ENCODE measurements at places on chromosomes 7 and 10.

DNA sequence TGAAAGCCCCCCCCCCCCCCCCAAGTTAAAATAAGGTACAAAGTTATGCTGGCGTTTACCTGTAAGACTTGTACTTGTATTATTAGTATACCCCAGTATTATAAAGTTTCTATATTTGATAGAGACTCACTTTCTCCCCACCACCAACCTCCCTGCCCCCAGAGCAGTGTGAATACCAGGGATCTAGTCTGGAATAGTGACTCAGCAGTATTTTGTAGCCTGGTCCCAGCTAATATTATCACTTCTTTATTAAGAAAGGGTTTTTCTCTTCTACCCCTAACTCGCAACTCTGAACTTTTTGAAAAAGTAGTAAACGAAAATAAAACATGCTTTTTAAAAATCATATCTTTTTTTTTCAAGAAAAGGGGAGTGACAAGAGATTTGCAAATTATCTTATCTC is 26.7 kb downstream of the GLI3 start:
- no peak for DNase-seq

- peak; percentile 43 for DNase-seq
Observed at GRCh38 chr7:351681-352480, 61.9 kb downstream of the FOXL3 start.

GRCh38 chr7:100675105-100675451 is 1.5 kb downstream of the GNB2 start:
- no peak for DNase-seq

- no peak for DNase-seq
Observed at GRCh38 chr7:114799628-114800028, 122.3 kb upstream of the MDFIC start.

GRCh38 chr10:48574817-48575380 is 30.0 kb downstream of the ARHGAP22 start:
- no peak for DNase-seq

- DNase-seq, result no peak
Observed at GRCh38 chr10:121669028-121669374, 70.8 kb upstream of the FGFR2 start.

GRCh38 chr10:5873515-5873995 is 16.1 kb downstream of the ANKRD16 start:
- DNase-seq, result peak; percentile 81

DNA sequence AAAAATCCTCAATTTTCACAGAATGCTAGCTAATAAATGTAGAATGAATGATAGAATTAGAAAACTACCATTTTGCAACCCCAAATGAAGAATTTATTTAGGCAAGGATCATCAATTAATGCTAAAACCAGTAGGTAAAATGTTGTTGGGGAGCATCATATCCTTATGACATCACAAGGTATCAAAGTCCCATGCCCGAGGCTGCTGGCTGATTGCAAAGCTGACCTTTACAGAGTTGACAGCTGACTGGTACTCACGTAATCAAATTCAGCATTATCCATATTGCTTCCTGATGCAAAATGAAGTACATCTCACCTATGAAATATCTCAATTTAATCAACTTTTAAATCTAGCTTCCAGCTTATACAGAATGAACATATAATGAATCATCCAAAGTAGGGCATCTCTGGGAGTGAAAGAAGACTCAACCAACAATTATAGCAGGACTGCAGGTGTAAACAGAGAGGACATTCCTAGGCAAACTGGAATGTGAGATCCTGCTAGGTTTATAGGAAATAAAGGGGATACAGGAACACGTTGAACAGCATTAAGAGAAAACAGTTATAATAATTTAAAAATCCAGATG is 10.2 kb upstream of the BLNK start:
- DNase-seq, result no peak

GRCh38 chr7:34059136-34059828 is 153.9 kb downstream of the BMPER start:
- DNase-seq, result peak; percentile 80

DNA sequence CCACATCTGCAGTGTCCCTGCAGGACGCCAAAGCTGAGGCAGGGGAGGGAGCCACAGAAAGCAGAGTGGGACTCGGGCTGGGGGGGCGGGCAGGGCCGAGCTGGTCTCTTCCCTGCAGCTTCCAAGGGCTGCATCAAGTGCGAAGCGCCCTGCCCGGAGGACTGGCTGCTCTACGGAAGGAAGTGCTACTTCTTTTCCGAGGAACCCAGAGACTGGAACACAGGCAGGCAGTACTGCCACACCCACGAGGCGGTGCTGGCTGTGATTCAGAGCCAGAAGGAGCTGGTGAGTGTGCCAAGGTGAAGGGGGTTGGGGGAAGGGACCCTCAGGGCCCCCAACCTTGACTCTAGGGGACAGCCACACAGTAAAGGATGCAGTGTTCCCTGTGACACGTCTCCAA is 16.7 kb downstream of the CLEC2L start:
- DNase-seq, result no peak

- DNase-seq, result no peak
Observed at GRCh38 chr7:11716185-11716584, 115.8 kb downstream of the THSD7A start.

GRCh38 chr10:76411729-76412435 is 980.5 kb downstream of the LRMDA start:
- DNase-seq, result no peak

GRCh38 chr7:36741866-36742265 is 17.6 kb upstream of the AOAH start:
- DNase-seq, result no peak

GRCh38 chr10:120396228-120396627 is 60.8 kb upstream of the PLPP4 start:
- no peak for DNase-seq

DNA sequence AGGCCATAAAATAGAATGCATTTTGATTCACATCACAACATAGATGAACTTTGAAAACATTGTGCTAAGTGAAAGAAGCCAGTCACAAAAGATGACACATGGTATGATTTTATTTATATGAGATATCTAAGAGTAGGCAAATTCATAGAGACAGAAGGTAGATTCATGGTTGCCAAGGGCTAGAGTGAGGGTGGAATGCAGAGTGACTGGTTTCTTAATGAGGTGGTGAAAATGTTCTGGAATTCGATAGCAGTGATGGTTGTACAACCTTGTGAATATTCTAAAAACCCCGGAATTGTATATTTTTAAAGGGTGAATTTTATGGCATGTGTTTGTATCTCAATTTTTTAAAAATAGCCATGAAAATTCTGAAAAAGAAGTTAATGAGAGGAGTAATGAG is 42.9 kb downstream of the ABCB4 start:
- no peak for DNase-seq

GRCh38 chr7:154863766-154864522 is 139.0 kb downstream of the PAXIP1 start:
- DNase-seq, result no peak

- no peak for DNase-seq
Observed at GRCh38 chr7:88398459-88398858, 91.8 kb upstream of the STEAP4 start.

GRCh38 chr7:111081546-111082267 is 9.2 kb upstream of the LRRN3 start:
- no peak for DNase-seq

DNA sequence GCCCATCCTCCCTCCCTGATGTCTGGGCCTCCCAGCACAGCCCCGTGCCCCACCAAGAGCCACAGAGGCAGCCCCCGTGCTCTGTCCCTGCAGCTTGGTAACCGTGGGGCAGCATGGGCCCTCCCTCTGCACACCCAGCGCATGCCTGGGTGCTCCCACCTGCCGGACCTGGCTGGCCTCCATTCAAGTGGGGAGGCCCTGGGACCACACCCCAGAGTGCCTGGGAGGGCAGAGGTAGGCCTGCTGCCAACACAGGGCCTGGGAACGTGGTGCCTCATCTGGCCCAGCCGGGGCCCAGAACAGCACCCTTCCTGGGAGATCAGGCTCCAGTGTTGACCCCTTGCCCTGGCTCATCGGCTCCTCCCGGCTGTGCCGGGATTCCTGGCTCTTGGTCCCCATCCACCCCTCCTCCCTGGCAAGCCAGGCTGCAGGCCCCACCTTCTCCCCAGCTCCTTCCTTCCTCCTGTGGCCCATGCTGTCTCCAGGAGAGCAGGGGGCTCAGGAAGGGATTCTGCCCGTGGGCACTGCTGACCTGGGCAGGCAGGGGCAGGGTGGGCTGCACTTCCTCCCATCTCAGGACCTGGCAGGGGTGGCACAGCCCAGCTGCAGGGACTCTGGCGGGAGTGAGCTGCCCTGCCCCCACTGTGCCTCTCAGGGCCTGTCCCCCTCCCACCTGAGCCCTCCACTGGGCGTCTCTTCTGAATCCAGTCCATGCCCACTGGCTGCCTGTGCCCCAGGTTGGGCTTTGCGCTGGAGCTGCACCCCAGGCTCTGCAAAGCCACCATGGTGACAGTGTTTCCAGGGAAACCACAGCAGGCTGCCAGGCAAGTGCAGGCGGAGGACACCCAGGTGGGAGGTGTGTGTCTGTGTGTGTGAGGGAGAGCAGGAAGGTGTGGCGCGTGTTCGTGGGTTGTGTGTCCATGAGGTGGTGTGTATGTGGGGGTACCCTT is 32.6 kb downstream of the PWWP2B start:
- peak; percentile 71 for DNase-seq

DNA sequence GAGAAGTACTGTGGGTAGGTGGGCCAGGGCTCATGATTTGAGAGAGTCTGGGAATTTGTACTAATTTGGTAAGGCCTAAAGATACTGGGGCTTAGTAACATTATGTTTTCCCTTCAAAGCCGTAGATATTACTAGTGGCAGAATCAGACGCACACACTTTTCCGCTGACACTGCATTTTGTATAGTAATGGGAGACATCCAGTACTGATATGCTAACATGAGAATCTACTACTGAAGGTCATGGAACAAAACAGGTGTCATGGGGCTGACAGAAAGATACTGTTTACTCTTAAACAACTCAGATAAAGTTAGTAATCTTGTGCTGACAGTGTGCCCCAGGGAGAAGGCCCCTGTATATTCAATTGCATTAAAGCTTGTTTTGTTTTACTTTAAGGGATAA is 11.1 kb upstream of the GIMAP7 start:
- DNase-seq, result no peak

DNA sequence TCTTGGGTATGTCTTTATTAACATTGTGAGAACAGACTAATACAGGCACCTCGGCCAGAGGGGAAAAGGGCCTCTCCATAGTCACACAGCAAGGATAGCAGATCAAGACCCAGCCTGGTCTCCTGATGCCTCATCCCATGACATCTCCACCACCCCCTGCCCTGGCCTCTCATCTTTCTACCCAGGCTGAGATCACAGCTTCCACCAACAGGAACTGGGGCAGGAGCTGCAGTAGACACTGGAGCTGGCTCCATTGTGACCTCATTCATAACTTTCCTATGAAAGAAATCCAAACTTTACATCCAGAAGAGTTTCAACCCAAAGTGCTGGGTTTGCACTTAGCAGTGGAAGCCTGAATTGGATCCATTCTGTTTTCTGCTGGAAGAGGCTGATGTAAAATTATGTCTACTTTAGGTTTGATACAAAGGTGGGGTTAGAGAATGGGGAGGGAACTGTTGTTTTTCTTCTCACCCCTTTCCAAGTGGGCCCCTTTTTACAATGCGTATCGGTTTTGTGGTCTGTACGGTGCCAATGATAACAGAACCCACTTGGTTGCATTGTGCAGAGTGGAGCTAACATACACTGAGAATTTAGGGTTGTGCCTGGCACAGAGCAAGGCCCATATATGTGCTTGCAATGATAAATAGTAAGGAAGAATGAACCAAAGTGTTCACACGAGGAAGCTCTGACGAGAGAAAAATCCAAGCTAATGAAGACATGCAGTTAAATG is 28.6 kb upstream of the INSIG1 start:
- DNase-seq, result no peak

GRCh38 chr7:157557263-157557662 is 220.5 kb downstream of the DNAJB6 start:
- no peak for DNase-seq

DNA sequence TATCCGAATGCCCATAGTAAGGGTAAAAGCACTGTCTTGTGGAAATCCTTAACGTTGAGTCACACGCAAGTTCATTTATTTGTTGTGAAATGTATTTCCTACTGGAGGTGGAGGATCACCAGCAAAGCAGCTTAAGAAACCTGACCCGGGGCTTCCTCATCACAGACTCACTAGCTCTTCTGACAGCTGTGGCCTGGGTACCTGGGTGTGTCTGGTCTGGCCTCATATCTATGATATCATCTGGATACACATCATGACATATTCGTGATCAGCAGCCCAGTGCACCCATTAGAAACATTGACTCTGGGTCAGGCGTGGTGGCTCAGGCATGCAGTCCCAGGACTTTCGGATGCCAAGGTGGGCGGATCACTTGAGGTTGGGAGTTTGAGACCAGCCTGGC is 8.8 kb downstream of the DRGX start:
- no peak for DNase-seq

DNA sequence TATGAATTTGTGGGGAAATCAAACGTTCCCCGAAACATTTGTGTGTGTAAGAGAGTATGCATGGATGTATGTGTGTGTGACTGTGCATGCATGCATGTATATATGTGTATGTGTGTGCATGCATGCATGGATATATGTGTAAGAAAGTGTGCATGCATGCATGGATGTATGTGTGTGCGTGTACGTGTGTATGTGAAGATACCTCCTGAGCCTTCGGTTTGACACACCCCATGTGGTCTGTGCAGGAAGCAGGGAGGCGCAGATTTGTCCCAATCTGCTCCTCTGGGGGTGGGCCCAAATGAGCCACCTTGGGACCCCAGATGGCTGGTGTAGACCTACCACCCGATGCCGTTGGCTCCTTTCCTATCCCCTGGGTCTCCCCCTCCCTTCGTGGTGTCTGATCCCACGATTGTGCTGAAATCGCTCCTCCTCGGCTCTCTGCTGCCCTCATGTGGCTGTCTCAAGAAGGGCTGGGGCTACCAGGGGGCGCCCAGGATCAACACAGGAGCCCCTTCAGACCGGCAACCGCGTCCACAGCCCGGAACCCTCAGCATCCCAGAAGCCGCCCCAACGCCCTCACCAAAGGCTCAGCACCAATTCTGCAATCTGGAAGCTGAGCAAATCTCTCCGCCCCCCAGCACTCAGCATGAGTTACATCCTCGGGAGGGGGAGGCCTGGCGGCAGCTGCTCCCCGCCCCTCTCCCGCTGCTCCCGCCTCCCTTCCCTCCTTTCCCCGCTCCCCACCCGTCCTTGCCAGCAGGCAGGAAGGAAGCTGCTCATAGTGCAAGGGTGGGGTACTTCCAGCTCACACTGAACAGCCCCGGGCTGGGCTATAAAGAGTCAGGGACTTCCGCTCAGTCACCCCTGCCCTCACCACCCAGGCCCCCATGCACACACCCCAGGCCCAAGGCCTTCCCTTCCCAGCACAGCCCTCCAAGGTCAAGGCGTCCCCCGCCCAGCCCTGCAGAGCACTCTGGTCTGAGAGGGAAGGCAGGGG is 2.3 kb upstream of the NOS3 start:
- peak; percentile 75 for DNase-seq

- no peak for DNase-seq
Observed at GRCh38 chr7:95432606-95433005, 2.2 kb downstream of the PON2 start.
